ENCODE measurements at places on chromosomes 2 and 18. TPM values are rescaled to one million over a fixed set of nuclear protein-coding genes. Genes with fewer than 3 reads are reported as not detected.

The NBEAL1 gene
- 98.9 TPM for total RNA-seq

The LINC00305 gene
- not detected for total RNA-seq

The ITPRIPL1 gene
- total RNA-seq: 1.1 TPM

The CPO gene
- under 0.01 TPM for total RNA-seq

The PRKAG3 gene
- under 0.01 TPM for total RNA-seq

The DNAJC10 gene
- total RNA-seq: 151 TPM

The STAT1 gene
- total RNA-seq: 202 TPM

The SPATA3 gene
- total RNA-seq: not detected

The PSMD14 gene
- total RNA-seq: 150 TPM

The LIMS3 gene
- total RNA-seq: 1.1 TPM

The SCN7A gene
- total RNA-seq: under 0.01 TPM

The LHCGR gene
- not detected for total RNA-seq

The DNPEP gene
- 50.0 TPM for total RNA-seq

The NPHP1 gene
- total RNA-seq: 5.6 TPM

The POTEC gene
- total RNA-seq: under 0.01 TPM

The NOL4 gene
- total RNA-seq: 0.38 TPM

The EDAR gene
- total RNA-seq: not detected
